HepG2 (cell line): ENCODE measurements at places on chromosomes 6 and 20. TPM values are rescaled to one million over a fixed set of nuclear protein-coding genes. Genes with fewer than 3 reads are reported as not detected.

GRCh38 chr6:136992113-136992512 is 52.7 kb downstream of the IL20RA start:
- H3K27me3 ChIP-seq = peaks cover 6% of the 10 kb centered on the region; the same call in 1 of the 2 replicates
- no peak overlapping the region for H3K4me3 ChIP-seq
- H3K4me1 ChIP-seq = peaks cover 15% of the 10 kb centered on the region
- H3K36me3 ChIP-seq = no peaks in the 10 kb centered on the region
- no peak for DNase-seq
- no peak overlapping the region for H3K27ac ChIP-seq

DNA sequence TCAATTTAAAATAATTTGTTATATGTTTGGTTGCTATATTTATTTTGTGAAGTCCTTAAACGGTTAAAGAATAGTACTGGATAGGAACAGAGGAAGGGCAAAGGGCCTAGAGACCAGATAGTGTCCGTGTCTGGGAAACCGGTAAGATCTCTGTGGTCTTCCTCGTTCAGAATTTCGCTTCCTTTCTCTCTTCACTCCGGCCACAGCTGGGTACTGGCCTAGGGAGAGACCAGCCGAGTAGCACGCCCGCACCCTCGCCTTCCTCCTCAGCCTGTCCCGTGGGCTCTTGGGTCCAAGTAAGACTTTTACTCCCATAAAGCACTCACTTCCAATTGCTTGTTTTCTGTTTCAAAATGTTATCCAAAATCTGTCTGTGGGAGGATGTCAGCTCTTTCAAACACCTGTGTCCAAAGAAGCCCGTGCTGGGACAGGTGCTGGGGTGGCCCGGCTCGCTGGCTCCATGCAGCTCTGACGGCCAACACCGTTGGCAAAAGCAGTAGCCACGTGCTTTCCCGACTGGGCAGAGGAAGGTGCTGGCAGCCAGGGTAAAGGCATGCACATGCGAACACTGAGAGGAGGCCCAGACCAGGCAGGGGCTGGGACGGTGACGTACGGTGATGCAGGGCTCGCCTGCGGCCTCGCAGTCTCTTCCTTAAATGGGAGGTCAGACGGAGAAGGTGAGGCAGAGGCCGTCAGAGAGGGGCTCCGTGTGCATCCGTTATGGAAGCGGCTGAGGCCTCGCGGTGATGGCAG is 112.2 kb downstream of the IRF4 start:
- H3K27me3 ChIP-seq = no peaks in the 10 kb centered on the region
- H3K27ac ChIP-seq = no peak overlapping the region
- H3K4me3 ChIP-seq = no peak overlapping the region
- DNase-seq = no peak
- no peaks in the 10 kb centered on the region for H3K4me1 ChIP-seq

DNA sequence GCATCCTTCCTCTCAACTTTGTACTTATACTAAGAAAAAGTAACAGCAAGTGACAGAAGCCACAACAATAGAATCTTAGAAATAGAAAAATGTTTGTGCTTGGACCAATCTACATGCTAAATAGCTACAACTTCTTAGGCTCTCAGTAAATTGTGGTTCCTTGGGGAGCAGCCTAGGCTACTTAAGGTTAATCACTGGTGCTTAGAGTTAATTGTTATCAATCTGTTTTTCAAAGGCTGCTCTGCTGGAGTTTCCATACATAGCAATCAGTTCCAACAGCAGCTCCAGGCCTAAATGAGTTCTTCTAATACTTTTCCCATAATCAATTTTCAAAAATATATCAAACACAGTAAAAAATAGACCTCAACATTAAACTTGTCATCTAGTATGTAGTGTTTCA is 571.4 kb downstream of the EPHA7 start:
- no peak overlapping the region for H3K4me3 ChIP-seq
- H3K27me3 ChIP-seq = no peaks in the 10 kb centered on the region
- H3K36me3 ChIP-seq = no peaks in the 10 kb centered on the region
- DNase-seq = no peak
- H3K27ac ChIP-seq = no peak overlapping the region

DNA sequence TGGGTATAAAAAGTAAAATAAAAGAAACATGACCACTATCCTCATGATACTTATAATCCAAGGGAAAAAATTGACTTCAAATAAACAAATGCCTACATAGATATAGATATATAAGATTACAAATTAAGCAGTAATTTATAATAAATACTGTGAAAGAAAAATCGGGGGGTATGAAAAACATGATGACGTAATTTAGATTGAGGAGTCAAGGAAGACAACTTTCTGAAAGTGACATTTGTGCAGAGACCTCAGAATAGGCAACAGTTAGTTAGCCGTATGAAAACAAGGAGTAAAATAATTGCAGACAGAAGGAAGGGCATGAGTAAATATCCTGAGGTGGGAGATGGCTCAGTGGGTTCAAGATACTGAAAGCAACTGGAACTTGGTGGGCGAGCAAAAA is 28.2 kb upstream of the RAB23 start:
- no peaks in the 10 kb centered on the region for H3K27me3 ChIP-seq
- no peak overlapping the region for H3K4me3 ChIP-seq
- H3K27ac ChIP-seq = no peak overlapping the region
- no peak for DNase-seq

- no peaks in the 10 kb centered on the region for H3K27me3 ChIP-seq
- H3K27ac ChIP-seq = no peak overlapping the region
- DNase-seq = peak; percentile 58
- no peak overlapping the region for H3K4me3 ChIP-seq
- H3K4me1 ChIP-seq = no peaks in the 10 kb centered on the region
- H3K36me3 ChIP-seq = peaks cover 28% of the 10 kb centered on the region; the same call in 2 of the 3 replicates
Observed at GRCh38 chr20:52150440-52151258, 40.9 kb downstream of the ZFP64 start.

- H3K4me1 ChIP-seq = no peaks in the 10 kb centered on the region
- no peaks in the 10 kb centered on the region for H3K27me3 ChIP-seq
- H3K36me3 ChIP-seq = no peaks in the 10 kb centered on the region
- no peak overlapping the region for H3K4me3 ChIP-seq
- no peak overlapping the region for H3K27ac ChIP-seq
- no peak for DNase-seq
Observed at GRCh38 chr20:53221731-53222130, 249.6 kb downstream of the TSHZ2 start.

GRCh38 chr20:15742087-15742486 is 831.2 kb downstream of the KIF16B start:
- no peaks in the 10 kb centered on the region for H3K36me3 ChIP-seq
- H3K27ac ChIP-seq = no peak overlapping the region
- H3K4me1 ChIP-seq = no peaks in the 10 kb centered on the region
- no peak for DNase-seq
- H3K4me3 ChIP-seq = no peak overlapping the region

DNA sequence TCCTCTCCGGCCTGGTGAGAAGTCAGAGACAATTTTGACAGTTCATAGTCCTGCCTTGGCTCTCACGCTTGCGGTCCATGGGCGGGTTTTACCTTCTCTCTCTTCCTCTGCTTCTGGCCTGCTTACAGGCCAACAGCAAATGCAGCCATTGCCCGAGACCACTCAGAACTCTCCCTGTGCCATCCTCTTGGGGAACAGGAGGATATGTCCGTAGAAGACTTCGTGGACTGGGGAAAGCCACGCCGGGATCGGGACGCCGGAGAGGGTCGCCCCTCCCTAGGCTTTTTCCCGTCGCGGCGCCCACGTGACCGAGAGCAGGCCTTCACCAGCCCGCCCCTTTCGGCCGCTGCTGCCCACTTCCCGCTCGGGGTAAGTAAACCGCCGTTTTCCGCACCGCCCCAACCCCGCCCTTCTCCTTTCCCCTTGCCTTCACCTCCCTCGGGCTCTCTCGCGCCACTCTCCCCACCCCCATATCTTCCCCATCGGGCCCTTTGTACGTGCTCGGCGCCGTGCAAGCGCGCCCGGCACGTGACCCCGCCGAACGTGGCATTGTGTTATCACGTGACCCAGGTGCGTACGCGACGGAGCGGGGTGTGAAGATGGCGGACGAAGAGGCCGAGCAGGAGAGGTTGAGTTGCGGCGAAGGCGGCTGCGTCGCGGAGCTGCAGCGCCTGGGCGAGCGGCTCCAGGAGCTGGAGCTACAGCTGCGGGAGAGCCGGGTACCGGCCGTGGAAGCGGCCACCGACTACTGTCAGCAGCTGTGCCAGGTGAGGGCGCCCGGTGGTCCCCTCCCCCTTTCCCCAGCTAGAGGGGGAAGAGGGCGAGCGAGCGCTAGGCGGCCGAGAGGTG is at the start of gene ZNF292:
TSS of gene ZNF292 (plus strand) at position 573 of the 849 bp plus-strand sequence. CDS start at position 600, 27 bp downstream.
- peak within 1 kb of the TSS; percentile 87 for H3K27ac ChIP-seq
- H3K36me3 ChIP-seq = no peaks in the 10 kb centered on the region; the same call in 1 of the 2 replicates
- H3K4me1 ChIP-seq = peaks cover 32% of the 10 kb centered on the region

GRCh38 chr6:18495236-18495635 is 108.1 kb downstream of the RNF144B start:
- no peak overlapping the region for H3K27ac ChIP-seq
- no peak overlapping the region for H3K4me3 ChIP-seq
- H3K27me3 ChIP-seq = no peaks in the 10 kb centered on the region
- H3K36me3 ChIP-seq = no peaks in the 10 kb centered on the region

DNA sequence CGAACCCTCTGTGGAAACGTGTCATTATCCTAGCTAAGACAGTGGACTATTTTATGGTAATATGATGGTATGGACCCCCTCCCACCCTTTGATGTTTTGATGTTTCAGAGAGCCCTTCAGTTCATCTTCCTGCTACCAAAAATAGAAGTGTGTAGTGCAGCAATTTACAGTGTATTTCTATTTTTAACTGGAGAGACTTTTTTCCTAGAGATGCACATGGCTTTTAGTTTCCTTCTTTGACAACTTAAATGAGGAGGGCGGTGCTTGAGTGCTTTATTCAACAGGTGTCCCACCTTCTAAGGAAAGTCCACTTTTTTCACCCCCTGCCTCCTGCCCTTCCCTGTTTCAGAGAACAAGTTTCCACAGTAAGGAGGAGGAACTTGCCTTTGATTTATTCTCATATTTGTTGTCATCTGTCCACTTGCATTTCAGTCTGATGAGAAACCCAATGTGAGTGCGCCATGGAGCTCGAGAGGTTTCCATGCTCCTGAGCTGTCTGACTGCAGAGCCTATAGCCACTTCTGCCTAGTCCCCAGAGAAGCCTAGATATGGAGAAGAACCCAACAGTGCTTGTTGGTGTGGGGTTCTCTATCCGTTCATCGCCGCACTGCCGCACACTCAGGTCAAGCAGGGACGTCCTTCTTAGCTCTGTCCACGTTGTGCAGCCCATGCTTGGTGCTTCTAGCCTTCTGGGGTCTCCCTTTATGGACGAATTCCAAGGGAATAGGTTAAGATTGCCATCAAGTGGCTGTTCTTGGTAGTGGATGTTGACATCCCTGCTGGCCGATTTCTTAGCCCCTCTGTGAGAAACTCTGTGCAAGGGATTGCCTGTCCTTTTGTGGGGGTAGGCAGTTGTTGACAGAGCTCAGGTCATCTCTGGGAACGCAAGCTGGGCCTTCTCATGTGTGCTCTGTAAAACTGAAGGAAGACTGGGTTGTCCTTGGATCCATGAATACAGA is 144.2 kb downstream of the JARID2 start:
- H3K4me3 ChIP-seq = no peak overlapping the region
- no peaks in the 10 kb centered on the region for H3K27me3 ChIP-seq
- H3K27ac ChIP-seq = no peak overlapping the region
- DNase-seq = peak; percentile 60

DNA sequence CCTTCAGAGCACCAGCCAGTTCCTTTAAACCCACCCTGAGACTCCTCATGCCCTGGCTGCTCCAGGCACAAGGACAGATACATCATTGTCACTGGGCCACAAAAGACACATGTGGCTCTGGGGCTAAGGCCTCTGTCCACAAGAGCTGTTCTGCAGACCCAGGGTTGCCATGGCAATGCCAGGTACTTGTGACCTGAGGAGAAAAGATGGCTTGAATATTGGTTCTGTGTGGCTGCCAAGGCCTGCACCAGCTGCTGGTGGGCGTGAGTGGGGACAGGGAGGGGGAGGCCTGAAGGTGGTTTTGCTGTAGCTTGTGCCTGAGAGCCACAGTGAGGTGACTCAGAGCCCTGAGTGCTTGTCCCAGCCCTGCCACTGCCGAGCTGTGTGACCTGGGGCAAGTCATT is 31.8 kb downstream of the SAYSD1 start:
- no peak for DNase-seq
- no peaks in the 10 kb centered on the region for H3K36me3 ChIP-seq
- no peaks in the 10 kb centered on the region for H3K4me1 ChIP-seq

DNA sequence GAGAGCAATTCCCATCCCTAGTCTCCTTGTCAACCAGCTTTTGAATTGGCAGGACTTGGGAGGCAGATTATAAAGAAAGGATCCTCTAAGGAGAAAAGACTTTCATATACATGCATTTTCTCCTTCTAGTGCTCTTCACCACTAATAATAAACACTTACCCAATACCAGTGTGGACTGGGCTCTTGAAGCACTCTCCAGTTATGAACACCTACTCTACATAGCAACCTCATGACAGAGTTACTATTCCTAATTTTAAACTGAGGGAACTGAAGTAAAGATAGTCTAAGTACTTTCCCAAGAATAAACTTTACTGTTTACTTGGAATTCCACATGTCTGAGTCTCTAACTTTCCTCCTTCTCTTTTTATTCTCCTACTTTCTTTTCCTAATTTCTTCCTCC is 4.8 kb downstream of the COL9A1 start:
- H3K36me3 ChIP-seq = no peaks in the 10 kb centered on the region
- no peak overlapping the region for H3K4me3 ChIP-seq
- no peaks in the 10 kb centered on the region for H3K4me1 ChIP-seq

DNA sequence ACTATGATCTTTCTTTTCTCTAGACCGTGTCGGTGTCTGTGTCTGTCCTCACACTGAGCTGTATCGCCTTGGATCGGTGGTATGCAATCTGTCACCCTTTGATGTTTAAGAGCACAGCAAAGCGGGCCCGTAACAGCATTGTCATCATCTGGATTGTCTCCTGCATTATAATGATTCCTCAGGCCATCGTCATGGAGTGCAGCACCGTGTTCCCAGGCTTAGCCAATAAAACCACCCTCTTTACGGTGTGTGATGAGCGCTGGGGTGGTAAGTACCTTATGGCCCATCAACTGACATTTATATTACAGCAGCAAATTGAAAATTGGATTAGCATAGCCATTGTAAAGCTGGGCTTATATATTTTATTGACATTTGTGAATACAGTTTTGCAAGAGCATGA is 72.2 kb upstream of the GFRAL start:
- no peak for DNase-seq
- no peaks in the 10 kb centered on the region for H3K4me1 ChIP-seq
- H3K4me3 ChIP-seq = no peak overlapping the region
- no peaks in the 10 kb centered on the region for H3K36me3 ChIP-seq

Gene PPIL1
- 59.0 and 74.2 TPM in 2 replicates for polyA plus RNA-seq

Gene CD93
- polyA plus RNA-seq = not detected in 2 replicates

Gene SLC18B1
- 9.8 and 11.4 TPM in 2 replicates for polyA plus RNA-seq

Gene ULBP2
- not detected in 2 replicates for polyA plus RNA-seq

Gene COL9A3
- polyA plus RNA-seq = 155 and 175 TPM in 2 replicates

Gene MDC1
- polyA plus RNA-seq = 11.7 and 14.0 TPM in 2 replicates

Gene C20orf141
- not detected in 2 replicates for polyA plus RNA-seq

Gene IFNGR1
- 71.6 and 87.8 TPM in 2 replicates for polyA plus RNA-seq

Gene SESN1
- polyA plus RNA-seq = 20.6 and 24.9 TPM in 2 replicates

Gene SLC26A8
- 0.42 and 0.46 TPM in 2 replicates for polyA plus RNA-seq

Gene TREM1
- 0.27 and 0.49 TPM in 2 replicates for polyA plus RNA-seq

Gene IPCEF1
- polyA plus RNA-seq = 0.03 and 0.22 TPM in 2 replicates

Gene CPNE5
- 0.10 and 0.16 TPM in 2 replicates for polyA plus RNA-seq

Gene DEFB124
- polyA plus RNA-seq = not detected in 2 replicates

Gene BEND6
- polyA plus RNA-seq = 0.10 and 0.21 TPM in 2 replicates
